ENCODE measurements at places on chromosomes 1 and 21.
A peak's percentile ranks its signal among the peaks of the same experiment; 100 is the strongest.

- no peak for DNase-seq
These were observed 67.1 kb downstream of the HIVEP3 start for GRCh38 chr1:41851589-41851988.

DNA sequence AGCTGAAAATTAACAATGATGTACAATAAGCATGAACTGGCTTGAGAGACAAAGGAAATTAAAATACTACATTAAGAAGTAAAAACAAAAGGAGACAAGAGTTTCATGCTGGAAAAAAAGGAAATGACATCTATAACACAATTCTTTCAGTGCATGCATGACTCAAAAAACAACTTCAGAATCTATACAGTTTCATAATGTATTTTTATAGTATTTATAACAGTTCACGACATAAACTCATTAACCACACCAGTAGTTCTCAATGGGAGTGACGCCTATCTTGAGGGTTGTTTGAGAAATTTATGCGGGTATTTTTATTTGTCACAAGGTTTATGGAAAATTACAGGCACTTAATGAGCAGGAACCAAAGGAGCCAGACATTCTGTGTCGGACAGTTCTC, 168.5 kb downstream of the SMYD3 start:
- no peak for DNase-seq

- no peak for DNase-seq
These were observed 763 bp downstream of the AUNIP start for GRCh38 chr1:25858494-25858893.

GRCh38 chr1:226425431-226426031, 17.6 kb upstream of the PARP1 start:
- DNase-seq = peak; percentile 30

DNA sequence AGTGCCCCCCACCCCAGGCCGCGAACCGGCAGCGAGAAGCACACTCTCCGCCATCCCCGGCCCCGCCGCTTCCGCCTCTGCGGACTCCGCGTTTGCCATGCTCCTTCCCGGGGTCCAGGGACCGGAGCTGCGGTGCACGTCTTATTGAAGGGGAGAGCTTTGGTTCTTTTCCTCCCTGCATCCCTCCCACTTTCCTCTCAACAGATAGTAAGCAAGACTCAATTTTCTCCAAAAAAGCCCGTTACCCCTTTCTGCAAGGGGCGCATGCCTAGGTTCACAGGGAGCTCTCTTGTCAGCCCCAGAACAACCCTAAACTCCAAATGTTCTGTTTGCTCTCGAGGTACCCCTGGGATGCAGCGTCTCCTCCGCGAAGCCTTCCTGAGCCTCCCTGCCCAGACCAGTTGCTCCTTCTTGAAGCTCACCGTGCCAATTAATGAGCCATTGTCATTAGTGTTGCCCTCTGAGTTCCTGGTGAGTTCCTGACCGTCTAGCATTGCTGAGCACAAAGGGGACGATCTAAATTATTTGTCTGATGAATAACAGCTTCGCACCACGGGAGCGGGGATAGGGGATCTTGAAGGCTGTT, 8.1 kb downstream of the FOXD3 start:
- DNase-seq = no peak

- DNase-seq = no peak
These were observed 6.0 kb downstream of the TRPM2 start for GRCh38 chr21:44359396-44359795.

GRCh38 chr1:209363112-209363511, 220.4 kb upstream of the CAMK1G start:
- no peak for DNase-seq

- DNase-seq = no peak
These were observed 1729.9 kb downstream of the NCAM2 start for GRCh38 chr21:22728091-22728490.

DNA sequence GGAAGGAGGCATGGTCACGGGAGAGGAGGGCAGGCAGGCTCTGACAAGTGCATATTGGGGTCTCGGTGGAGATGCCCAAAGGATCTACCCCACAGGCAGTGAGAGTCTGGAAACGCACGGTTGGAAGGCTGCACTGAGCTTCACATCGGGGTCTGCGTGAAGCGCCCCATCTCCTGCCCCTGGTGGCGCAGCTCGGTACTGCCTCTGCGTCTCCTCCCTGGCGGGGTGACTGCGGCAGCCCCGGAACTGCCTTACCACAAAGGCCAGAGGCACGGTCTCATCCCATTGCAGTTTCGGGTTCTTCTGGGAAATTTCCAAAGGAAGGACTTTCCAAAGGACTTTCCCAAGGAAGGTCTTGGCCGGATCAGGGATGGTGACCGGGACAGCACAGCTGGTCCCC, 69.2 kb upstream of the AJAP1 start:
- DNase-seq = no peak

DNA sequence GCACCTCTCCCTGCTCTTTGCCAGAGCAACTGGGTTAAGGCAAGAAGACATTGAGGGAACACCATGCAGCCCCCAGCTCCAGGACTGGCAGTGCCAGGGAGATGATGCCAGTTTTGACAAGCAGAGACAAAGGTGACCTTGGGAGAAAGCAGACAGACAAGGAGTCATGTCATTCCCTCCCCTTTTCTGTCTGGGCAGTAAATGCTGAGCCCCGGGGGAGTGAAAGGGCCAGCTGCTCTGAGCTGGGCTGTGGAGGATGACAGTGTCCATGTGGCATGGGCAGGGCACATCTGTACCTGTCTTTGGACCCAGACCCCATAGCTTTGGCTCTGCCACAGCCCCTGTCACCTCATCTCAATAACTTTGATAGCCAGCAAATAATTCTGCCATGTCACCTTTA, 24.2 kb downstream of the PLEKHA6 start:
- DNase-seq = no peak

DNA sequence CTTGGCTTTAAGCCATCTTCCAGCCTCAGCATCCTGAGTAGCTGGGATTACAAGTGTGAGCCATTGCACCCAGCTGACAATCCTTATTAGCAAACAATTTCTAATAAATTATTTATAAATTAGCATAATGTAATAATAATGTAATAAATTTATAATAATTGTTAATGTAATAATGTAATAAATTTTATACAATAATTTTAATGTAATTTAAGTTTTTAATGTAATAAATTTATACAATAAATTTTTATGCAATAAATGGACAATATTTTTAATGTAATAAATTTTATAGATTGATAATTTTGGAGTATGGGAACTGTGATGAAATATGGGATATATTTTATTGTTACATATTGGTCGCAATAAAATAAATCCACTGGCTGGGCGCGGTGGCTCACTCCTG, 1457.5 kb downstream of the KCNT2 start:
- DNase-seq = no peak

DNA sequence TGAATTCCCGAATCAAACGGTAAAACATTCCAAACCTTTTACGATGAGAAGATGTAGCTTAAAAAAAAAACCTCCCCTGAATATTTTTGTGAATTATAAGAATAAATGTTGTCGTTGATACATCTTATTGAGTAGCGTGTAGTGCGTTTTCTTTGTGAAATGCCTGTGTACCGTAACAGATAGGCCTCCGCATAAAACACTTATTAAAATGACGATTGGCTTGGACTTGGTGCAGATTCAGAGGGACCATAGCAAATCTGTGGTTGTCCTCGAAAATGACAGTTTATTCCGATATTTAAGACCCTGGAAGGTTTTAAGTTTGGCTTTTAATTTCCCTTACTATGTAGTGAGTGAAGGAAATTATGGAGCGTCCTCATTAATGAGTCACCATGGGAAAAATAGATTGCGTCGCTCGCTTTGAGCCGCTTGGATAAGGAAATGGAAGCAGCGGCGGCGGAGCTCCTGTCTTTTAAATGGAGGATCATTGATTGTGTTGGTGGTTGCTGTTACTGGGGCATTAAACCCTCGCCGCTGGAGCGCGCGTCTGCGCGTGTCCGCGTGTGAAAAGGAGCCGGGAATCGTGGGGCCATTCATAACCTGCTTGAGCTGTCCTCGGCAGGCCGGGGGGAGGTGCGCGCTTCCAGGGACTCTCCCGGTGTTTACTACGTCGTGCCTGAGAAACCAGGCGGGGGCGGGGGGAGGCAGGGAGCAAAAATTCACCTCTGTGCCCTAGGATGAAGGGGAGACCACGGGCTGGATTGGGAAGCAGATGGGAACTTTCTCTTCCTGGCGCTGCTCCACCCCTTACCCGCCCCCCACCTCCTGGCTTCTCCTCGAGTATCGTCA, 1.6 kb downstream of the SPEN start:
- peak; percentile 91 for DNase-seq

DNA sequence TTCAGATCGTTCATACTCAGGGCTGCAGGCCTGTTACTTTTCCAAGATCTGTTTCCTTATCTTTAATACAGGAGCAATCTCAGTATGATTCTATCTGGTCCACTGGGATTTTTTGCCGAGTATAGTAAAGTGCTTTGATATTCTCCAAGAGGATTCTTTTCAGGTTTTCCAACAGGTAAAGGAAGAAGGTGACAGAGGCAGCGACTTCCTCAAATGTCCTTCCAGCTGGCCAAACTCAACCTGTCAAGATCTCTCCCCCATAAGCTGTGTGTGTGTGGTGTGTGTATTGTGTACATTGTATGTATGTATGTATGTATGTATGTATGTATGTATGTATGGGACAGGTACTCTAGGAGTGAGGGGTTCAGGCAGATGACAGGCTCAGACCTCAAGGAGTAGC, 1.1 kb downstream of the AKR1A1 start:
- DNase-seq = no peak

- no peak for DNase-seq
These were observed 68.6 kb upstream of the MCOLN3 start for GRCh38 chr1:85116856-85117255.

GRCh38 chr1:219273088-219273686, 99.5 kb downstream of the LYPLAL1 start:
- no peak for DNase-seq

- no peak for DNase-seq
These were observed 9.1 kb downstream of the ASPM start for GRCh38 chr1:197137322-197137721.

DNA sequence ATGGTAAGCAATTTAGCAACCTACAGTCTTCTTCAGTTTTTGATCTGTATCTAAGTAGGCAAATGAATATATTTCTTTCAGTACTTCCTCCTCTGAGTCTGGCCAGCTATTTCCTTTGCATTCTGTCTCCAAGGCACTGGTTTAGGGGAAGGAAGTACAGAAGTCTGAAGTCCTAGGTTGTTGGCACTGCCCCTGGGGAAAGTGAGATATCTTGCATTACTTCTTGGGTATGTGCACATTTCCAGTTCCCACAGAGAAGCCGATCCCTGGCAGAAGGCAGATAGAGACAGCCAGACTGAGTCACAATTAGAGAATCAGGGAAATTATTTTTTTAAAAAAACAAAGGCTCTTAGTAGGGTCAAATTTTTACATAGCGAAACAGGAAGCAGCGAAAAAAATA, 98.8 kb downstream of the RASAL2 start:
- no peak for DNase-seq

DNA sequence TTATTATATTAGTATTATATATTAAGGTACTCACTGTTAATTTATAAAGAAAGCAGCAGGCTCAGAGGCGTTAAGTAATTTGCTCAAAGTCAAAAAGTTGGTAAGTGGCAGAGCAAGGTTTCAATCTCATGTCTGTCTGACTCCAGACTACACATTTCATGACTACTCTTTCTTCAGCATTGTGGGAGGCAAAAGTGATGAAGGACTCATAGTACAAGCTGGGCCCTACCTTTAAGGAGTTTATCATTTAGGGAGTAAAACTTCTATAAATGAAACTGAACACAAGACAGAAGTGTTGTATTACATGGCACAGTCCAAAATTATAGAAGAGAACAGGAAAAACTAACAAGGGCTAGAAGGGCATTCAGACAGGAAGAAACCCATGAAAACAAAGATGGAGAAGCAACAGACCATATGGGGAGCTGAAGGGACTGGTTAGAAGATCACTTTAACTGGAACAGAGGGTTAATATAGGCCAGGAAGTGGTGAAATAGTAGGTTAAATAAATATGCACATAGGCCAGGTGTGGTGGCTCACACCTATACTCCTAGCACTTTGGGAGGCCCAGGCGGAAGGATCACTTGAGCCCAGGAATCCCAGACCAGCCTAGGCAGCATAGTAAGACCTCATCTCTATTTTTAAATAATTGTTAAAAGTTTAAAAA, 11.5 kb downstream of the SORT1 start:
- no peak for DNase-seq

DNA sequence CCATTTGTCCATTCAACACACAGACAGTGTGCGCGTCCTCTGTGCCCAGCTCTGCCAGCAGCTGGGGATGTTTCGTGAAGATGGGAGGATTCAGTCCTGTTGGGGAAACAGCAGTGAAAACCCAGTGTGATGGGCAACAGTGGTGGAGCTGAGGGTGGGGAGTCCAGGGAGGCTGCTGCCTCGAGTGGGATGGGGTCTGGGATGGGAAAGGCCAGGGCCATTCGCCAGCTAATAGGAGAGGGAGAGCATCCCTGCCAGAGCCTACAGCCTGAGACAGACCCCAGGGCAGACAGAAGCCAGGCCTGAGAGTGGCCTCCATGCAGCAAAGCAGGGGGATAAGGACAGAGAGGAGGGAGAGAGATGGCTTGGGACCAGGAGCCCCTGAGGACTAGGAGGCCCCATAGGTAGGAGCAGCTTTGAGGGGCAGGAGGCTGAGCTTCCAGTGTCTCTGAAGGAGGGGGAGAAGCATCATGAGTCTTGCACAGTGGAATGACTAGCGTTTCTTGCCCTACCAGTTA, 252.6 kb downstream of the NPHP4 start:
- no peak for DNase-seq

DNA sequence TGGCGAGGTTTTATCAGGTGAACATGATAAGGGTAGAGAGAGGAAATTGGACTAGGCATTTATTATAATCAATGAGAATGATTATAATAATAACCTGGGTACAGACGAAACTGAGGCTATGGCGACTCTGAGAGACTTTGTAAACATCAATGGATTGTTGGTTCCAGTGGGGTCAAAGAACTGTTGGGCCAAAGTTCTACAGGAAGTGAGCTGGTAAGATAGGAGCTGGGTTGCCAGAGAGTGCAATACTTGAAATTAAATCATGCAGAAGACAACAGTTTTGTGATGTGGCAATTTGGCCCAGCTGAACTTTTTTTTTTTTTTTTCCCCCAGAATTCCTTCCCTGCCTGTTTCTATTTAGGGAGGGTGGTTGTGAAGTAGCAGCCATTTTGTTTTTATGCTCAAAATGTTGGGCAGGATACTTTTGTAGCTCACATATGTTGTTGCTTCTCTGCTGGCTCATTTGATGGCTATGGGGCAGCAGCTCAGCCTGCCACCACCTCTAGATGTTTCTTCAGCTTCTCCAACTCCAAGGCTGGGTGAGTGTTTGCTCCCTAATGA, 286.5 kb upstream of the B3GALT2 start:
- no peak for DNase-seq
